ENCODE measurements at places on chromosomes 6 and 20.

- no peak for DNase-seq
Measured at GRCh38 chr20:58019027-58019849, 209.2 kb downstream of the ANKRD60 start.

DNA sequence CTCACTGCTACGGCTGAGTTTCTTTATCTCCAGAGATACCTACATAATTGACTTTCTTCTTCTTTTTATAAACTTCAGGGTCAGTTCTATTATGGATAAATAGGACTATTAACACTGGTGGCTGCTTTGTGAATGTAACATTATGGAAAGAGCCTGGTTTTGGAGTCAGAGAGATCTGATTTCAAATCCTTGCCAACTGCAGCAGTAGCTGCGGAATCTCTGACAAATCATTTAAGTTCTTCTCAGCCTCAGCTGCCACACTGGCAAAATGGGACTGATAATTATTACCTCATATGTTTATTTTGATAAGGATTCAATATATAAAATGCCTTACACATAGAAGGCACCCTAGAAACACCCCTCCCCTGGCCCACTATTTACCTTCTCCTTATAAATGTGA is 160.5 kb downstream of the BACH2 start:
- DNase-seq = no peak

GRCh38 chr6:79632580-79632979 is 1.5 kb downstream of the SH3BGRL2 start:
- no peak for DNase-seq

DNA sequence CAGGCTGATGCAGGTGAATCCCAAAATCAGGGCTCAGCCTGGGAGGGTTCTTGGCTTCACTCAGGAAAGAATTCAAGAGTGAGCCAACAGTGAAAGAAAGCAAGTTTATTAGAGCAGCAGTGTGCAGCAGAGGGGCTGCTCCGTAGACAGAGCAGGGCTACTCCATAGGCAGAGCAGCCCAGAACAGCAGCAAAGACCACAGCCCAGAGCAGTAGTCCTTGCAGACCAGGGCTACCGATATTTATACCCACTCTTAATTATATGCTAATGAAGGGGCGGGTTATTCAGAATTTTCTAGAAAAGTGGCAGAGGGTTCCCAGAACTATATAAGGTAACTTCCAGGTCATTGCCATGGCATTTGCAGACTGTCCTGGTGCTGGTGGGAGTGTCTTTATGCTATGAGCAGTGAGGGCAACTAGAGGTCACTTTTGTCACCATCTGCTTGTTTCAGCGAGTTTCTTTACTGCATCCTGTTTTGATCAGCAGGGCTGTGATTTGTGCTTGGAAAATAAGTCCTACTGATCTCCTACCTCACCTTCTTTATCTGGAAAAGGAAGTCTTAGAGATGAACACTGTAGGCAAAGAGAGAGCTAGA is 39.8 kb upstream of the PTPN1 start:
- DNase-seq = no peak

GRCh38 chr6:80145921-80146320 is 39.5 kb downstream of the BCKDHB start:
- no peak for DNase-seq

DNA sequence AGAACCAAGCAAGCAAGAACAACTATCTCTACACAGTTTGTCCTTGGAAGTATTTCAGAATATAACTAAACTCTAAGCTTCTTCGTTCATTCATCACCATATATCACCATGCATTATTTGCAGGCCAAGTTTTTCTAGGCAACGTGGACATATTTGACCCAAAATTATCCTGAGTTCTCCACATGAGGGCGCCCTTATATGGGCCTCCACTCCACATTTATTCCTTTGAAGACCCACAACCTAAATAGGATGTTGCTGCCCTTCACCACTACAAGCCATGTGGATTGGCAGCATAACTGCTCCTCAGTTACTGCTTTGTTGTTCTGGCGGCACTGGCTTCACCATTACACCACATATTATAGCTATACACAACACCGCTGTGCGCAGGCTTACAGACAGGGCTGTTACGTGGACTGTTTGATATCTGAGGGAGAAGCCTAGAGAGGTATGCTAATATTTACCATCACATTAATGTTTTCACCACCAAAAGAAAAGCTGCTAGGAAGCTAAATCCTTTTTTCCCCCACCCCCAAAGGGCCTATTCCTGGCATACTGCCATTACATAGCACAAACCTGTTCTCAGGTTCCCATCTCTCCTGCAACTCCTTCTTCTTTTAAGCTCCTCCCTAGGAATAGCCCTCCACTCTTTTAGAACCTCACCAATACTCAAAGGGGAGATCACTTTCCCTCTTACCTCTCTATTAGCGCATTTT is 411.7 kb downstream of the C6orf118 start:
- DNase-seq = no peak

DNA sequence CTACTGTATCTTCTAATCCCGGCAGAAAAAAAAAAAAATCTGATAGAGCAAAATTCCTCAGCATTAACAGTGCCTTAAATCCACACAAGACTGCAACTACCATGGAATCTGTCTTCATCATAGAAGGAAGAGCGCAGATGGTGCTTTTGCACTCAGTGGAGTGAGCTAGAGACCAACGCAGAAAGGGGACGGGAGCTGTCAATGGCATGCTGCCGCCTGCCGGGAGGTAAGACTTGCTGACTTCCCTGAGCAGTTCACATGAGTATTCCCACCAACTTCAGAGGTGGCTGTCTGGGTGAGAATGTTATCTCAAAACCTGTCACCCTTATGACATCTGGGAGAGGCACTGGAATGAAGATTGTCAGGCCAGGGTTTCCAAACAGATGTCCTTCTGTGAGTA is 35.6 kb downstream of the DZANK1 start:
- no peak for DNase-seq

- DNase-seq = no peak
Measured at GRCh38 chr6:2028457-2029038, 216.9 kb downstream of the GMDS start.

GRCh38 chr20:17501701-17502100 is 29.5 kb downstream of the BFSP1 start:
- DNase-seq = no peak

DNA sequence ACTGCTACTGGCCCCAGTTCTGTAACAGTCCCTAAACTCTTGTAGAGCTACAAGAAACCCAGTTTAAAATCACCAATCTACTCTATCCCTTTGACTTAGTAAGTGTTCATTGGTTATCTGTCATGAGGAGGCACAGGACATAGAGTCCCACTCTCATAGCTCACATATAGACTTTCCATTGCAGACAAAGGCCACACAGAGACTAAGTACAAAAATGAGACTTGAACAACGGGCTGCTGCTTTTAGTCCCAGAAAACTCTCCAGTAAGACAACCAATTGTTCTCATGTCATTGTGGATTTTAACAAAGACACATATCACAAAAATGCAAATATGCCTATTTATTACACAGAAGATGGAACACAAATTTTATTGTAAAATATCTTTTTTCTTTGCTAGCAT is 197.4 kb downstream of the PTPRK start:
- DNase-seq = no peak

- DNase-seq = no peak
Measured at GRCh38 chr6:148516617-148517016, 174.0 kb downstream of the SASH1 start.

GRCh38 chr6:134123666-134124208 is 71.3 kb upstream of the SLC2A12 start:
- DNase-seq = no peak

DNA sequence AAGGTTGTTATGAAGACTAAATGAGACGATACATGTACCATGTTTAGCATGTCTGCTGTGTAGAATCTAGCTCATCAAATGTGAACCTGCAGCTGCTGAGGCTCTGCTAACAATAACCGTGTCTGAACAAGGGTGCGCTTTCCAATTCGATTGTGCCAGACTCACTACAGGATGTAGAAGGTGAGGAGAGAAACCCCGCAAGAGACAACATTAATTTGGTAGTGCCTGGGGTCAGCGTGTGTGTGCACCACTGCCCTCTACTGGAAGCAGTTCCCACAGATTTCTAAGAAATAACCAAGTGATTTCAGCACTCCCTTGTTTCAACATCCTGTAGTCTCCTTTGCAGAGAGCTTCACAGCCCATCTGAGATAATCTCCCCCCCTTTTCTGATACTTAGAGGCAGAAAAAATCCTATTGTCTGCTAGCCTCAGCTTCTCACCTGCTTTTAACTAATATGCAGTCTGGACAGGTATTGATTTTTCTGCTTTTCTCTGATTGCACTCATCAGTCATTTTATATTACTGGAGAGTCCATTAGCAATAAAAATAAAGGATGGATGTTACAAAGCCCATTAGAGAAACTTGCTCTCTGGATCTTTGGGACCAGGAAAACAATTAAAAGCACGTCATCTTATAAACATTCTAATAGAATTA is 96.7 kb upstream of the BACH2 start:
- no peak for DNase-seq

DNA sequence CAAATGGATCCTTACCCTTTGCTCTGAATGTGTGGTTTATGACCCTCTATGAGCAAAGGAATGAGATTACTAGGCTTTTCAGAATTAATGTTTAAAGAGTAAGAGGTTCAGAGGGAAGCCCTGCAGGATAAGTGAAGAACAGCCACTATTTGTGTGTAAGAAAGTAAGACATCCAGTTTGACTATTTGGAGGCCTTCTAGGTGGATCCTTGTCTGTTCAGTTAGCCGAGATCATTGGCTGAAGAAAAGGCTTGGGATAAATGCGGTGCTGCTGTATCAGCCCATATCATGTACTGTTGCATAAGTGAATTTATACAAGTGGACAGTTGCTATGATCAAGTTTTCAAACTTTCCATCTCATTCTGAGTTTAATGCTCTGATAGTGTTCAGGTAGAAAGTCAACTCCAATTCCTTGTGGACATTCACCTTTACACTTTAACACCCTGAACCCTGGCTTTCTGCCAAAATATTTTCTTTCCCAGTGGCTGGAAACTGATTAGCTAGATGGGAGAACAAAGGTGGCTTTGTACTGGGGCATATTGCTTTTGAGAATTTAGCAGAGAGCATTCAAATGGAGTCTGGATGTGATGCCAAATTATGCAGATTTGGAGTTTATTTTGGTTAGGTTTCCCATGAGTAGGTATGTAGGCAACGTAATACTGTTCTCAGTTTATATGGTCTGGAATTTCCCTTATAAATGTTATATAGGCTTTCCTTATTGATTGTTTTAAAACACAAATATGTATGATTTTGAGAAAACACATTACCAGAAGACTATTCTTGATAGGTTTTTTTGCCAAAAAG is 15.0 kb downstream of the PARD6B start:
- no peak for DNase-seq

GRCh38 chr6:10048370-10049297 is 366.2 kb downstream of the TFAP2A start:
- DNase-seq = no peak

DNA sequence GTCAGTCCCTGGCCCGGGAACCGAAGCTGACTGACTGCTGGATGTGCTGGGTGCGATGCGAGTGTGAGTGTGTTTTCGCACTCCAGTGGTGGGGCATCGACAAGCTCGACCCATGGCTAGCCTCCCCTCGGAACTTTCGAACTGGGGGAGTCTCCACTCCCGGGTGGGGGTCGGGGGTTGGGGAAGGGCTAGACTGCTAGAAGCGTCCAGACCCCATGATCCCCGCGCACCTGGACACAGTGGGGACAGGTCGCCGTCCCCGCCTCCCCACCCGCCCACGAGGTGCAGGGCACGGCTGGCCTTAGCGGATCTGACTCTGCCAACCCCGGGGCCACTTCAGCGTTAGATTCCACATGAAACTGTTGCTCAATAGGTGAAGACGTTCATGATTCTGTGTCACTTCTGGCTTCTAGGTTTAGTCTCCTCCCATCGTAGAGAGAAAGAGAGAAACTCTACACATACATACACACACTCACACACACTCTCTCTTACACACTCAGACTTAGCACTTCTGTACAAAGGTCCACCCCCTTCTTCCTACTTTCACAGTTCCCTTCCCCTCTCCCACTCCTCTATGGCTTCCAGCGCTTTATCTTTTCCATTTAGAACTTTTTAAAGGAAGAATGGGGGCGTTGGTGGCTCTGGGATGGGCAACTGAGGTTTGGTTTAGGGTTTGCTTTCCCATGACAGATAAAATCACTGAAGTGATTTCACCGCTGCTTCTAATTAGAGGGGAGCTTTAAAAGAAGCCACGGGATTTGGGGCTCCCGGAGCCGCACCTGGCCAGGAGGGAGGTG is 5.1 kb upstream of the TFAP2A start:
- DNase-seq = no peak

- no peak for DNase-seq
Measured at GRCh38 chr20:40717343-40717865, 28.4 kb upstream of the MAFB start.

- no peak for DNase-seq
Measured at GRCh38 chr20:38091441-38092216, 58.1 kb downstream of the RPRD1B start.

DNA sequence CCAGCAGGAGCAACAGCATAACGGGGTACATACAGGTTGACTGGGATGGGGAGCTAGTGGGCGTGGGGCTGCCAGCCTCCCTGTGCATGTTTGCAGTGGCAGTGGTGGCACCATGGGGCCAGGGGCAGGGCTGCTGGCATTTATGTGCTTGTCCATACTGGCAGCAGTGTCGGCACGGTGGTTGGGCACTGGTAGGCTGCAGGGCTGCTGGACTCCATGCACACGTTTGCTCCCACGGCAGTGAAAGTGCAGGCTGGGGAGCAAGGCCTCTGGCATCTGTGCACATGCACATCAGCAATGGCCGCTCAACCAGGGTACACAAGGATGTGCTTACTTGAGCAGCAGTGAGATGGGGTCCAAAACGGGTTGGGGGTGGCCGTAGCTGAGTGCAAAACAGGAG is 159.5 kb upstream of the KHDRBS2 start:
- no peak for DNase-seq

GRCh38 chr6:14871221-14871620 is 374.6 kb upstream of the JARID2 start:
- DNase-seq = no peak

DNA sequence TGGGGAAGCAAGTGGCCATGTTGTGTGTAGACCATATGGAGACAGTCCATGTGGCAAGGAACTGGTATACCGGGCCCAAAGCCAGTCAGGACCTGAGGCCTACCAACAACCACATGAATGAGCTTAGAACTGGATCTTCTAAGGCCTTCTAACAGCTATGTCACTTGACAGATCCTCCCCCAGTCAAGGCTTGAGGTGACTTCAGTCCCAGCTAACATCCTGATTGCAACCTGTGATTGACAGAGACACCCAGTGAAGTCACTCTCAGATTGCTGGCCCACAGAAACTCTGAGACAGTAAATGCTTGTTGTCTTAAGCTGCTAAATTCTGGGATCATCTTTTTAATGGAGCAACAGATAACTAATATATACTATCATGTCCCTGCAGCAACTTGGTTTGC is 32.9 kb downstream of the AHI1 start:
- DNase-seq = no peak

DNA sequence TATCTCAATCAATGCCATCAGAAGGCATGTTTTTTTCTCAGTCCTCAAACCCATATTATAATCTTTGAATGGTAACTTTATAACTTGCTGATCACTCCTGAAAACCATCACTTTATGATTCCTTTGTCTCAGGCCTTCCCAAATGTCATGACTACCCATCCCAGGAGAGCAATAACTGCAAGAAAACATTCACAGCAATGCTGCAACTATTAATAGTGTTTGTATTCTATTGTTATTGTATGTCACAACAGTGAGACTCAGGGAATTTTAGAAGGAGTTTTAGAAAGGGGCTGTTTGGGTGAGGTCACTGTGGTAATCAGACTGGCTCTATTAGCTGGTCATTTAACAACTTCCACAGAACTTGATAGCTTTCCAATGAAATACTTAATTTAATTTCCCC is 301.4 kb upstream of the TBX18 start:
- DNase-seq = no peak

- DNase-seq = no peak
Measured at GRCh38 chr6:156883497-156884252, 106.5 kb downstream of the ARID1B start.

Measured in stimulated activated CD8-positive, alpha-beta memory T cell treated with anti-CD3 and anti-CD28 coated beads, Interleukin-2, amount 100 ng/mL, for 48 hours (primary cell).